ENCODE measurements at places on chromosomes 4 and X. TPM values are rescaled to one million over a fixed set of nuclear protein-coding genes. Genes with fewer than 3 reads are reported as not detected.

DNA sequence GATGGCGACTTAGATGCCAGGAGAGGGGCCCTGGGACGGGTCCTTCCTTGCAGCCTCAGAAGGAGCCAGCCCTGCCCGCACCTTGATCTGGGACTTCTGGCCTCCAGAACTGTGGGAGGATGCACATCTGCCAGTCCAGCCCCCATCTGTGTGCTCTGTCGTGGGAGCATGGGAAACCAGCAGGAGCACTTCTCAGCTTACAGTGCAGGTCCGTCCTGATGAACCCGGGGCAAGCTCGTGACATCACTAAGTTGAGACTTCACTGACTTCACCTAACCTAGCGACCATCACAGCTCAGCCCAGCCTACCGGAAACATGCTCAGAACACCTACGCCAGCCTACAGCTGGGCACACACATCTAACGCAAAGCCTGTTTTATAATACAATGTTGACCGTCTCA, 38.1 kb downstream of the ABLIM2 start:
- no peak for DNase-seq

- no peak for DNase-seq
These were observed 220.4 kb downstream of the MAML3 start for GRCh38 chr4:139933541-139933940.

DNA sequence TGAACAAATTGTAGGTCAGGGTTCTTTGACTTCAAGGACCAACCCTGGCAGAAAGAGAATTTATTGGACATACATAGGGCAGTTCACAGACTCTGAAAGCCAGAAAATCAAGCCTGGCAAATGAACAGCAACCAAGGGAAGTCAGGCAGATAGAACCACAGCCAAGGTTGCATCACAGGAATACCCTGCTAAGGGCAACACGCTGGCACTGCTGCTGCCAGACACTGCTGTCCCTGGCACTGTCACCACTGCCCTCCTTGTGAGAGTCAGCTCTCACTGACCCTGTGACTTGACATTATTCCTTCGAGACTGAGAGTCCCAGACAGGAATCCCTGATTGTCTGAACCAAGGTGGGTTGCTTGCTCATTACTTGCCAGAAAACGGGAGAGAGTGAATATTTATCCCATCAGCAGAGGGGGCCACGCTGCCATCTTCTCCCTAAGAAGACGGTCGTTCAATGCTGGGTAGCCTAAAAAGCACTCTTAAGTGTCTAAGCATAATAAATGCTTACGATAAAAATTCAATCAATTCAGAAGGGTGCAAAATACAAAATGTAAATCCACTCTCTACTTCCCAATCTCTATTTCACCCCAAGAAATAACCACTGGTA, 23.2 kb upstream of the PTTG2 start:
- no peak for DNase-seq

TRAM1L1 gene
- 5.9 TPM for total RNA-seq

ADH1B gene
- total RNA-seq, result 5.7 TPM

NIPAL1 gene
- 0.42 TPM for total RNA-seq

DNA sequence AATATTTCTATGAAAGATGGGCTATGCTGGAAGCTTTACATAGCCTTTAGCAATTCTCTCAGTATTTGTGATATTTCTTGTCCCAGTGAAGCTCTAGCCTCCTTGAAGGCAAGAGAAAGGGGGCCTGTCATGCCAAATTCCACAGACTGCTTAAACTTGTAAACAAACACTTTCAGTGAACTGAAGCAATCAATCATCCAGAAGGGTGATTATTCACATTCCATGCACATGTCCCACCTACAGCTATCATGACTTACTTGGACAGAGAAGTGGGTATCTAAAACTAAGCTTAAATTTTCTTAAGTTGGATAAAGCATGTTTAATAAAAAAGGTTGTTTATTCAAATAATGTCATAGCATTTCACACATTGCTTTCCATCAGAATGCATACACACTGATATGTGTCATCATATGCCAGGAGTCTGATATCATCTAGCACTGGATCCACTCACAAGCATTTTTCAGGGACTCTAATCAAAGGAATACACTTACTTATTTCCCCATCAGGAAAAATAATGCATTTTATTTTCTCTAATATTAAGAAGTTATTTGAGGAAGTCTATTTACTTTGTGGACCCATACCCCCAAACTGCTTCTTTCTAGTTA, 1.2 kb upstream of the FSTL5 start:
- no peak for DNase-seq

GRCh38 chr4:99754756-99755155, 61.9 kb upstream of the DAPP1 start:
- no peak for DNase-seq

- peak; percentile 90 for DNase-seq
These were observed 966 bp downstream of the PDGFC start for GRCh38 chr4:156970501-156971164.

DNA sequence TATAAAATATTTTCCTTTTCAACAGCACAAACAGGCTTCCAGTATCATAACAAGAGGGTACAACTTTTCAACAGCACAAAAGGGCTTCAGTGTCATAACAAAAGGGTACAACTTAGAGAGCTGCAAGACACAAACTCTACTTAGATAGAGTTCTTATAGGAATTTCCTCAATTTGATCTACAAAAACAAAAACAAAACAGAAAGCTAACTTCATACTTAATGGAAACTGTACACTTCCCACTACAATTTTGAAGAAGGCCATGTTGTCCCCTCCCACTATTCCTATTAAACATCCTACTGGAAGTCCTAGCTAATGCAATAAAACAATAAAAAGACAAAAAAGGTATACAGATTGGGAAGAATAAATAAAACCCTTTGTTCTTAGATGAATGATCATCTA, 96.7 kb downstream of the CENPC start:
- no peak for DNase-seq

WDFY3 gene
- total RNA-seq, result 91.4 TPM

GRCh38 chr4:104382961-104383360, 111.7 kb downstream of the CXXC4 start:
- no peak for DNase-seq

PF4V1 gene
- 0.78 TPM for total RNA-seq

IL15 gene
- 3.8 TPM for total RNA-seq

MAGEC3 gene
- total RNA-seq, result not detected

DNA sequence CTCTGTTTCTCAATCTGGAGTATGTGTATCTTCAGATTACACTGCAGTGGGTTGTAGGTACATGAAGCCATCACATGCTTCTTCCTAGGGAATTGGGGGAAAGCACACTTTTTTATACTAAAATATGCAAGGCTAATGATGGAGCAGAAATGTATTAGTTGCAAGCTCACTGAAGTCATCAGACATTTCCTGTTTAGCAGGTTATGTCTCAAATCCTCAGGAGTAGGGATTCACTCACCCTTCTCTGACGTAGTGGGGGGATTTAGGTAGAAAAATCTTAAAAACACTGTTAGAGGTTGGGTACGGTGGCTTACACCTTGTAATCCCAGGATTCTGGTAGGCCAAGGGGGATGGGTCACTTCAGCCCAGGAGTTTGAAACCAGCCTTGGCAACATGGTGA, 128.4 kb upstream of the GPC4 start:
- DNase-seq, result no peak

- no peak for DNase-seq
These were observed 880.2 kb downstream of the RAPGEF2 start for GRCh38 chr4:159983082-159983481.

SEC24D gene
- 138 TPM for total RNA-seq

- DNase-seq, result peak; percentile 42
These were observed 108.6 kb downstream of the TNIP2 start for GRCh38 chr4:2647403-2648158.

GRCh38 chr4:20805716-20806115, 105.5 kb downstream of the PACRGL start:
- DNase-seq, result no peak

SLAIN2 gene
- 70.1 TPM for total RNA-seq

Data from osteocyte (in vitro differentiated cells).